Activated gamma-delta T cell (primary cell): ENCODE measurements at places on chromosomes 5 and 9.

- no peak for DNase-seq
These were observed 126.4 kb upstream of the ZNF366 start for GRCh38 chr5:72633649-72634048.

DNA sequence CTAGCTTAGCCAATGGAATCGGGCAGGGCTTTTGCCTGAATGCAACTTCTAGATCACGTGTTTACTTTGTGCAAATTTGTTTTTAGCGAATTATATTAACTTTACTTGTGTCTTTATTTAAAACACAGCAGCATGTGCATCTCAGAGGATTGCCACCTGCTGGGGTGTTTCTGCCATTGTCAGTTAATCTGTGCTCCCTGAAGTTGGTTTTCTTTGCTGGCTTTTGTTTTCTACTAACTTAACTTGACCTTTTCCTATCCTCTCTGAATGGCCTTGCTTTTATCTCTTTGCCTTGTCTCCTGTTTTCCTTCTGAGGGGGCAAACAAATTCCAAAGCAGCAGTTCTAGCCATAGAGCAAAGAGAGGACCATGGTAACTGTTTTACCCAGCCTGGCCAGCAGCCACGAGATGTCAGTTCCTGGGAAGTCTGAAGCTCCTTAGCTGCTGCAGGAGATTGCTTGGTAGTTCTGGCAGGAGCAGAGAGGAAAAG is 67.6 kb downstream of the ARHGEF28 start:
- no peak for DNase-seq

- DNase-seq: no peak
These were observed 225.4 kb upstream of the DAB2 start for GRCh38 chr5:39650008-39650762.

DNA sequence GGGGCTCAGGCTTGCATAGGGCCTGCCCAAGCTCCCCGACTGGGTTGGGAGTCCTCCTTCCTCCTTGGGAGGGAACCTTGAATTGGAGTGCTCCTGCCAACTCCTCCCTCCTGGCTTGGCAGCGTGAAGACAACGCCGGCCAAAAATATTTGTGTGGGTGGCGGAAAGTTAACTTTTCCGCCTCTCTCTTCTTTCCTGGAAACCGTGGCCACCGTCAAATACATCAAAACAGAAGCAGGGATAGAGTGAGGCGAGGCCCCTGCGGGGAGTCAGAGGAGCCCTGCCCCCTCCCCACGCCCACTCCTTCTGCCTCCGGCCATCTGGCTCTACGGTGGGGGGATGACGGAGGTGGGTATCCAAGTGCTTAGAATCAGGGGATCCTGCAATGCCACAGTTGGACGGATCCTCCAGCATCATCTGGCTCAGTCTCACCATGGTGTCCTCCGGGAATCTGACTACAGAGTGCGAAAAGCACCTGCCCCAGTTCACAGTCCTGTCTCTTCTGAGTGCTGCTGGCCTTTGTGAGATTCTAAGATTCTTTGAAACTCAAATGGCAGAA is 25.2 kb upstream of the SYNPO start:
- no peak for DNase-seq

DNA sequence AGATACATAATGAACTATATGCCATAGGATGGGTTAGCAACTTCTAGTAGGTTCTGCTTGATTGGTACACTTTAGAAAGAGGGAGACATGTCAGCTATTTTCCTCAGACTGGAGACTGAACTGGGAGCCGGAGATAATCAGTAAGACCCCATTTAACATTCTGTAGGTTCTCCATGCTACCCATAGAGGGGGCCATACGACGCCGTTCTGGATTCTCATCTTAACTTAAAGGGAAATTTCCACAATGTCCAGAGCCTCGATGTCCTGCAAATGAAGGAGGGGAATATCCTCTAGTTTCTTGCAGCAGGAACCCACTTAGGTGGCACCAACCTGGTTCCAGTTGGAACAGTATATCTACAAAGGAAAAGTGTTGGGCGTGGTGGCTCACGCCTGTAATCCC is 22.3 kb upstream of the NPM1 start:
- DNase-seq: no peak

- DNase-seq: peak; percentile 76
These were observed 63.1 kb downstream of the CXXC5 start for GRCh38 chr5:139711067-139711905.

GRCh38 chr5:14781106-14781505 is 90.5 kb downstream of the ANKH start:
- DNase-seq: no peak

GRCh38 chr5:17817990-17818389 is 183.7 kb downstream of the TAF11L14 start:
- DNase-seq: no peak

DNA sequence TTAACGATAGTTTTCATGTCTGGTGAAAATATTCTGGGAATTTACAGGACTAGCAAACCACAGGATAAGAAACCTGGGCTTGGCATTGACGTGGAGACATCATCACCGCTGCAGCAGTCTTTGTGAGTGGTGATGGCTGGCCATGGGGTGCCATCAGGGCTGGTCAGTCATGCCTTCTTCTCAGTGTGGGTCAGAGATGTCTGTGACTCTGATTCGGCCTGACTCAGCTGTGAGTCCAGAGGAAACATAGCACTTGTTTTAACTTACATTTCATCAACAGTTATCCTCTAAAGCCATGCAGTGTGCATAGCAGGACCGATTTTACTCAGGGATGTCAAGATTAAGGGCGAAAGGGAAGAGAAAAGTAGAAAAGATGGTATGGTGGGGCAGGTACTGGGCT is 33.2 kb upstream of the CYFIP2 start:
- no peak for DNase-seq

- no peak for DNase-seq
These were observed 260.7 kb downstream of the CRB2 start for GRCh38 chr9:123616707-123617106.

GRCh38 chr5:136560126-136560525 is 194.8 kb upstream of the TRPC7 start:
- DNase-seq: no peak

DNA sequence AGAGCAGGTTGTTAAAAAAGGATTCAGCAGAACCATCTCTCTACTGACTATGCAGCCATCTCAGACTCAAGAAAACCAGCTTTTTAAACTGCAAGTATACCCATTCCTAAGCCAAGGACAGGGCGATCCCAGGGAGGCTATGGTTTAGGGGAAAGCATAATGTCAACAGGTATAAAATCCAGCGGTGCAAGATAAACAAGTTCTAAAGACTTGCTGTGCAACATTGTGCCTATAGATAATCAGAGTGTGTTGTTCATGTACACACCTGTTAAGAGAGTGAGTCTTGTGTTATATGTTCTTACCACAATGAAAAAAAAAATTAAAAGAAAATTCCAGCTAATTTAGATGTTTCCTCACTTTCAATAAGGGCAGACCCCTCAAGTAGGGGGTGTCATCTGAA is 63.6 kb upstream of the DIRAS2 start:
- no peak for DNase-seq

GRCh38 chr5:32842813-32843530 is 131.9 kb downstream of the NPR3 start:
- DNase-seq: no peak

- DNase-seq: no peak
These were observed 37.9 kb downstream of the GLRA1 start for GRCh38 chr5:151886546-151887275.

DNA sequence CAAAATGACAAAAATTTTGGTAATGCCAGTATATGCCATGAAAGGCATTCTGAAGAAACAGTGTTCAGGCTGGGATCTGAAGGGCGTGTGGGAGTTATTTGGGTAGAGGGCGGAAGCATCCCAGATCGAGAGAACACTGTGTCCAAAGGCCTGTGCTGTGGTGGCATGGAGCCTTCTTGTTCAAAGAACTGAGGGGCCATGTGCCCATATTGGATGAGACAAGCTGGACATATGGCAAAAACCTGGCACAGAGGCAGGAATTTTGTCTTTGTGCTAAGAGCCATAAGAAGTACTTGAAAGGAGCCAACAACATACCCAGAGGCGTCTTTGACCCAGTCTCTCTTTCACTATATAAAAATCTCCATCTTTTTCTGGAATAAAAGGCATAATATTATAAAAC is 128.0 kb downstream of the SYK start:
- no peak for DNase-seq

DNA sequence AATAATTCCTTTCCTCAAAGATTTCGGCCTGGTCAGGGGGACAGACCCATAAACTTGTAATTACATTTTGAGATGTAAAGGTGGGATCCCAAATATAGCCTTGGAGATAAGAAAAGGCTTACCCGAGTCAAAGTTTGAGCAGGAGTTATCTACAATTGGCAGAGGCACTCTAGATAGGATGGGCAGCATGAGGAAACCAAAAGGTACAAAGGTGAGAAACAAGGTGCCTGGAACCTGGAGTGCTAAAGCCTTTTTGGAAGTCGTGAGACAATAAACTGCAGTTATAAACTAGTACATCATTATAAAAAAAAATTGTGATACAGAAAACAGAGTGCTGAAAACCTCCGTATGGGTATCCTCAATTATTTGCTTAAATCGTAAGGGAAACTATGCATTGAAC is 212.4 kb downstream of the EFNA5 start:
- DNase-seq: no peak

- no peak for DNase-seq
These were observed 29.1 kb upstream of the IL12B start for GRCh38 chr5:159359408-159359807.

- no peak for DNase-seq
These were observed 1.7 kb downstream of the CKMT2 start for GRCh38 chr5:81234801-81235200.

DNA sequence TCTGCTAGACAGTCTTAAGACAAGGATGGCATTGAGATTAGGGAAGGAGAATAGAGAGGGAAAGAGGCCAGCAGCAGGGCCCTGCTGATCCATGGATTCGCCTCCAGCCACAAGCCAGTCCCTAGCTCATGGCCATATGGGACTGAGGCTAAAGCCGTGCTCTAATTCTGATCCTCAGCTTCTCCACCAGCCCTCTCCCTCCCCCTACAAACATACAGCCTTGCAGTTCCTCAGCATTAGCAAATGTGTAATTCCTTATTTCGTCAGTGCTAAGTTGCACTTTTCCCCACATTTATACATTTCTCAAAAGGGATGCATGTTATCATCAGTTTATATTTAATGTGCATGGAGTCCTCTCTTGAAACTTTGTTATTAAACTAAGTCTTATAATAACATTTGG is 34.8 kb downstream of the ZNF462 start:
- DNase-seq: no peak

GRCh38 chr9:136412962-136413361 is 2.5 kb downstream of the PMPCA start:
- DNase-seq: no peak

DNA sequence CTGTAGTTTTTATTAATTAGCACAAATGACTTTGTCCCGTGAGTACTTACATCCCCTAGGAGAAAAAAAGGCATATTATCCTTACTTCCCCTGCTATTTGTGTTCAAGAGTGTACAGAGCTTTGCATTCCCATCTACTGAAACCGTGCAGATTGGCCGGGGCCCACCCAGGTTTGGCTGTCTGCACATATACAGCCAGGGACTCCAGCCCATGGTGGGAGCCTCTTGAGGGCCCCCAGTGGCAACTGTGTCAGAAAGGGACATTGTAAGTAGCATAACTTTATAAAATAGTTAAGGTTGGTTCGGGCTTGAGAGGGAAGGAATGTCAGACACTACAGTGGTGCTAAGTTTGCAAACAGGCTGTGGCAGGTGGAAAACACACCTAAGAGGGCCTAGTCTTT is 24.7 kb downstream of the PHF2 start:
- no peak for DNase-seq

- no peak for DNase-seq
These were observed 30.3 kb downstream of the FAM240B start for GRCh38 chr9:38689678-38690077.

DNA sequence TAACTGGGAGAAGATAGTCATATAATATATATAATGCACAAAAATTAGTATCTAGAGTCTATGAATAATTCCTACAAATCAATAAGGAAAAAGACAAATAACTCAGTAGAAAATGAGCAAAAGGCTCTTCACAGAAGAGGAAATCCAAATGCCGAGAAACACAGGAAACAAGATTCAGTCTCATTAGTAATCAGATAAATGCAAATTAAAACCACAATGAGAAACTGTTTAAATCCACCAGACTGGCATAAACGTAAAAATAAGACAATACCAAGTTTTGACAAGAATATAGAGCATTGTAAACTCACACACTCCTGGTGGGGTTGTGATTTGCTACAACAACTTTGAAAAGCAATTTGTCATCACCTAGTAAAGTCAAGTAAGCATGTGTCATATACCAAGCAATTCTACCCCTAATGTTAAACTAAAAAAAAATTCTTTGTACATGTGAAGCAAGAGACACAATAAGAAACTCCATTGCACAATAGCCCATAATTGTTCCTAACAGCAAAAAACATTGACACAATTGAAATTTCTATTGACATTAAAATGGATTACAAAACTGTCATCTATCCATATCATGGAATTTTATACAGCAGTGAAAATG is 21.0 kb upstream of the UBLCP1 start:
- no peak for DNase-seq

DNA sequence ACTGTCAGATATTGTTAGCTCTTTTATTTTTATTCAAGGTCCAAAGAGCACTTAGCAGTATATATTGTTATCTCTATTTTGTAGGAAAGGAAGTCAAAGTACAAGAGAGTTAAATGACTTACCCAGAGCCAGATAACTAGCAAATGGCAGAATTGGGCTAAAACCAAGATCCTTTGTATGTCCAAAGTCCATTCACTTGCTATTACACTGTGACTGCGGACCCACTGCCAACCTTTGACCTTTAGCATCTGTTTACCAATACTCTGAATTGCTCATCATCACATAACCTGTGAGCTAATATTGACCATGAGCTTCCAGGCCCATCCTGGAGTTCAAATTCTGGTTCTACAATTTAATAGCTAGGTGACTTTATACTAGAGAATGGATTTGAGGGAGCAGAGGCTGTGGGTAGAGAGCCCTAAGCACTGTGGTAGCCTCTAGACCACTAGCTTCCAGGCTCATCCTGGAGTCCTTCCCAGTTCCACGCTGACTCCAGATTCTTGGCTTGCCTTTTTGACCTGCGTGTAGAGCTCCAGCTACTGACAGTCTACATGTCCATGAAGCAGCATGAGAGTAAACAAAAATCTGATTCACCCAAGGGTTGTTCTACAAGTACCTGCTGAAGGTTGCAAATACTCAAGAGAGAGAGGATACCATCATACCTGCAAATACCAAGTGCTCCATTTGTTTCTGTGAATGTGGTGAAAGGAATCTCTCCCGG is 424.0 kb downstream of the SH3GL2 start:
- DNase-seq: no peak

- DNase-seq: no peak
These were observed 23.8 kb upstream of the PHF19 start for GRCh38 chr9:120900824-120901223.

DNA sequence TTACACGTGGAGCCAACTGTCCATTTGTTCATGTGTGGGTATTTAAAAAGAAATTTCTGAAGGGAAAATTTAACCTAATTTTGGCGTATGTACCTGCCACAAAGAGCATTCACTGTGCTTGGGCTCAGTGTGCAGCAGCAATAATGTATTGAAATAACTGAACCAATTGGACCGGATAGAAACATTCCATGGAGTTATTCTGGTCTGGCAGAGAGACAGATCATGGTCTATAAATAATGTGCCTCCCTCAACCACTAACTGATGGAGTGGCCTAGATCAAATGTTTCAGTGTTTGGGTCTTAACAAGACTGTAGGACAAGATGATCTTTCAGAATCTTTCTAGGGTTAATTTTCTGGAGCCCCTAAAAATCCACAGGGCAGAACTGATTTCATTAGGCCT is 469.7 kb downstream of the PRELID2 start:
- no peak for DNase-seq
